ENCODE measurements at places on chromosomes 2 and 18.

DNA sequence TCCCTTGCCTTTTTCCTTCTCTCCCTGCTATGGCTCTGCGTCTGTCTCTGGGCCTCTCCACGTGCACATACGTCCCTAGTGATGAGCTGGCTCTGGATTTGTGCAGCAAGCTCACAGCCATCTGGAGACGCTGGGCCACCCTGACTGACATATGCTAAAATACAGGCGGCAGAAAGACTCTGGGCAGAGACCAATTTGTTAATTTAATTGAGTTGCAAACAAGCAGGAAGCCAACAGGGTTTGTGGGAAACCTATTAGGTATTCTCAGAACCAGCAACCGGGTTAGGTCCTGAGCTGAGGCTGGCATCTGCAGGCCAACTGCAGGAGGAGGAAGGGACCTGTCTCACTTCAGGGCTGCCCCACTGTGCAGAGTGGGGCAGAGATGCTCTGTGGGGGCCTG, 53.5 kb upstream of the SMAD2 start:
- DNase-seq, result no peak

DNA sequence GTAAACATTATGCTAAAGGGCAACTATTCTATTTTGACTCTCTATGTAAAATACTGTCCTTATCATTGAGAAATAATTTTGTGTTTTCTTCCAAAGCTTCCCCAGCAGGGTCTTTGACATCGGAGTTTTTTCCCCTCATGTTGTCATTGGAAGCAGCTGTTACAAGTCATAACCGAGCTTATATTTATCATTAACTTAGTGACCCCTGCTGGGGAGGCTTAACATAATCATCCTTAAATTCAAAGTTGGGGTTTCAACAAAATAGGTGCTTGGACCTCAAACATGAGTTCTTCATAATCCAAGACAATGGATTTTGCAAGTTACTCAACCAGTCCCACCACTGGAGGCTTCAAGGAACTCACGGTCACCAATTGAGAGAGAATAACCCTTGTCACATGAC, 330.9 kb downstream of the DCC start:
- no peak for DNase-seq

GRCh38 chr18:53254265-53254664, 914.3 kb downstream of the DCC start:
- no peak for DNase-seq

DNA sequence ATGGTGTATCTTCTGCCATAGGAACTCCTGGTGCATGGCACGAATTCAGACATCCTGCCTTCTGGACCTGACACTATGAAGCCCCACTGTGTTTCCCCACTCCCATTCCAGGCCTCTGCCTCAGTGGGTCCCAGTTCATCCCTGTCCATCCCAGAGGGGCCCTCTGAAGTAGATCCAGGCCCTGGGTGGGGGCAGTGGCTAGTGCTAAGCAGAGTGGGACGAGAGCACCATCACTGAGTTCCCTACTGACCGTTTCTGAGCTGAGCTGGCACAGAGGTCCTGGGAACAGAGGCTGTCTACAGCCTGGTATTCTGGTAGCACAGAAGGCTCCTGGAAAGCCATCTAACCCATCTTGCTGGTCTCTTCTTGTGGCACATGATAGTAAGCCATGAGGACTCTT, 54.0 kb downstream of the ATOH8 start:
- peak; percentile 16 for DNase-seq

DNA sequence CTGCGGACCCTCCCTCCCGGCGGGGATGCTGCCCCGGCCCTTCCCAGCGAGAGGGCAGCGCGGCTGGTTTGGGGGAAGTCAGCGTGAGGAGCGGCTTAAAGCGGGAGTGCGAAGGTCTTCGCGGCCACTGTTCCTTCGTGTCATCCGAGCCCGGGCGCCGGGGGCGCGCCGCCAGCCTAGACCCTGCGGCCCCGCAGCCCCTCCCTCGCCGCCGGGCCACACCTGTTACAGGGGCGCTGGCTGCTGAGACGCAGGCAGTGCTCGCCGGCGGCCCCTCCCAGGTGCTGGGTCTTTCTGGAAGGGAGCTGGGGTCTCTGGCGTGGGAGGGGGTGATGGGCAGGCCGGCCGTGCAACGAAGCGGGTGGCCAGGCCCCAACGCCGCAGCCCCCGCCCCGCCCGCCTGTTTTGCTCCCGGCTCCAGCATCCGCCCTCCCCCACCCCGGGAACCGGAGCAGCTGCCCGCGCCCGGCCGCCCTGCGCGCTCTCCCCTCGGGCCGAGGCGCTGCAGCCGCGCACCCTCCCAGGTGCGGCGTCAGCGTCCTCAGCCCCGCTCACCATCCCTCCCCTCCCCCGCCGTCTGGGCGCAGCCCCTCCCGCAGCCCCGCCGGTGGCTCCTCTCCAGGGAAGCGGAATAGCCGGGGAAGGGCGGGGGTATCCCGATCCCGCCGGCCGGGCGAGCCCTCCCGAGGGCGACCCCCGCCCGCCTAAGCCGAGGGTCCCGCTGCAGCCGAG, 727 bp downstream of the KIF1A start:
- peak; percentile 24 for DNase-seq

DNA sequence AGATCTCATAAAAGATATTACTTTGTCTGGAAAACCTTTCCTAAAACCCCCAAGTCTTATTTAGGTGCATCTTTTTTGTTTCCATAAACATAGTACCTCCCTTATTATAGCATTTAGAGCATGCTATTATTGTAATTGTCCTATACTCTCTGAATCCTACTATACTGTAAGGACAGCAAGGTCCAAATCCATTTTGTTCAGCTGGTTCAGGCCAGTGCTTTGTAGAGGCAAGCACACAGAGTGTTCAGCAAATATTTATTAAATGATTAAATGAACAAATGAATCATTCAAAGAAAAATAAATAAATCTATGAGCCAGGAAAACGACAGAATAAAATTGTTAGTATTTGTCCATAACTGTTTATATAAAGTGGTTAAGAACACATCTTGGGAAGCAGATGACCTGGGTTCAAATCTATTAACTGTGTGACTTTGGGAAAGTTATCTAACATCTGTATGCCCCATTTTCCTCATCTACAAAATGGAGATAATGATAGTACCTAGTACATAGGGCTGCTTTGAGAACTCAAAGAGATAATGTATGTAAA, 86.0 kb downstream of the COL3A1 start:
- no peak for DNase-seq

- DNase-seq, result no peak
Observed at GRCh38 chr2:62277688-62278087, 81.8 kb downstream of the B3GNT2 start.

- DNase-seq, result no peak
Observed at GRCh38 chr2:60313470-60314172, 239.8 kb downstream of the BCL11A start.
